Effector CD8-positive, alpha-beta T cell (primary cell): ENCODE measurements at places on chromosomes 7 and 10.

DNA sequence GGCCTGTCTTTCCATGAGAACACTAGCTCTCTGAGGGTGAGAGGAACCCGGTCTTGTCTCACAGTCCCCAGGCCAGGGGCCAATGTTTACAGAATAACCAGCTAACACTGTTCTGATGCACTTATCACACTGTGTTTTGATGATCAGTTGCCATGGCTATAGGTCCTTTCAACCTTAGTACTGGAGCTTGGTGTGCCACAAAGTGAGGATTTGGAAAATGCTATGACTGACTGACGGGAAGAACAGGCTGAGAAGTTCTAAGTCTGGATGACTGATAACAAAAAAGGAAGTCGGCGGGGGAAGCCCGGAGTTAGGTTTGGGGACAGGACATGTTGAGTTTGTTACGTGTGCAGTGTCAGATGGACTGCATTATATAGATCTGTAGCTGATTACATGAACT is 141.8 kb downstream of the CTTNBP2 start:
- no peak for DNase-seq

- DNase-seq: no peak
Measured at GRCh38 chr7:156473476-156474240, 166.9 kb upstream of the RNF32 start.

DNA sequence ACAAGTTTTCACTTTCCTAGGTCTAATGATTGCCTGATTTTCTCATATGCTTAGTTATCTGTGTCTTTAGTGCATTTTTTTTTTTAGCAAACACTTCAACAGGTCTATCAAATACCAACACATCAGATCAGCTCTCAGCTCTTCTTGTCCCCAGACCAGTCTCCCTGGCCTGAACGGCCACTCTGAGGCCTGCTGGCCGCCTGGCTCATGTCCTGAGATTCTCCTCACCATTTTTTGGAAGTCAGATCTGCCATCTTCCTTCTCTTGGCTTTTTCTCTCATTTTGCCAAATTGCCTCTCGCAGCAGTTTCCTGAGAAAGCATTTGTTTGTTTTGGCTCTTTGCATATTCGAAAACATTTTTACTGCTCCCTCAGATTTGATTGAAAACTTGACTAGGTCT is 29.3 kb downstream of the PPP2R2D start:
- no peak for DNase-seq

DNA sequence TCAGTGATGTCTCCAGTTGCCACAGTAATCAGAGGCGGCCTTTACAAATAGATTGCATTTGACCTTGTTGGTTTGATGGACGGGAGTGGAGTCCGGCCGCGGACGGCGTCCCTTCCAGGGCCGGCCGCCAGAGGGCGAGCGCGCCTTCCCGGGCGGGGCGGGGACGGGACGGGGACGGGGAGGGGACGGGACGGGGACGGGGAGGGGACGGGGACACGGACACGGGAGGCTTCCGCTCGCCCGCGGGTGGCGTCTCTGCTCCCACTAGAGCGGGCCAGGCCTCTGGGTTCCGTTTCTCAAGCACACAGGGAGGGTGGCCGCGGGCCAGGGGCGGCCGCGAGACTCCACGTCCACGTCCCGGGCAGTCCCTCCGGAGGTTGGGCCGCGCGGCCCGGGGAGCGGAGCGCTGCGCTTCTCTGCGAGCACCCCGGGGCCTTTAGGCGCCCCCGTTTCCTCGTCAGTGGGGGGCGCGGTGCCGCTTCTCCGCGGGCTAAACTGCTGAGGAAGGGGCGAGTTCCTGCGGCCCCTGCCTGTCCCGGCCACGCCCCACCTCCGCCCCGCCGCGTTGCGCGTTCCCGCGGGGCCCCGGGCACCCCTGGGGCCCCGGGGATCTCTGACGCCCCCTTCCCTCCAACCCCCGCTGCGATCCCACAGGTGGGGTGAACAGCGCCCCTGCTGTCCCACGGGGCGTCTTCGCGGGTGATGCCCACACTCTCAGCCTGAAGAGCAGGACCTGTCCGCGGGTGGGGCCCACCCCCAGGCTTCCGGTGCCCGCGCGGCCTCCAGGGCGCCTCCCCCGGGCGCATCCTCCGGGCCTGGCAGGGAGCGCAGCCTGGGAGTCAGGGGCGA is 84.2 kb upstream of the MKI67 start:
- DNase-seq: peak; percentile 62
